ENCODE measurements at places on chromosomes 5 and 9.

DNA sequence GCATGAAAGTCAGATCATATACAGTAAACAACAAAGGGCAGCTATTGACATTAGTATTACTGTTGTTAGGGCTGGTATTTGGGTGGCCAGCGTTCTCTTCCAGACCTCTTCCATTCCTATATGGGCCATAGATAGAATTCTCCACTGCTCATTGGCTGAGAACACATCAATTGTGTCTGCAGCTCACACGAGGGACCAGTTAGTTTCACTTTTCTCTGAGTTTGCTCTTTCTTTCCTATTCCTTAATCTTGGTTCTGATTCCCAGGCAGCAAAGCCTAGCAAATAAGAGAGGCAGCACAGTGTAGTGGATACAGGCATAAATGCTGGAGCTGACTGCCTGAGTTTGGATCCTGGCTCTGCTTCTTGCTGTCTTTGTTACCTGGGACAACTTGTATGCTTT is 476.4 kb downstream of the SPOCK1 start:
- DNase-seq, result no peak

- DNase-seq, result no peak
These were observed 348.7 kb downstream of the CCDC171 start for GRCh38 chr9:15901572-15901971.

GRCh38 chr9:113129884-113130283 is 20.9 kb upstream of the SLC31A2 start:
- no peak for DNase-seq

GRCh38 chr5:136538534-136538933 is 173.2 kb upstream of the TRPC7 start:
- no peak for DNase-seq

- DNase-seq, result no peak
These were observed 122.6 kb upstream of the IRX4 start for GRCh38 chr5:2005101-2006041.

Data from amygdala (tissue), 56 donors.